Activated naive CD4-positive, alpha-beta T cell treated with anti-CD3 and anti-CD28 coated beads for 36 hours (primary cell): ENCODE measurements at places on chromosomes 12 and 14.

GRCh38 chr12:22477166-22477893, 67.0 kb downstream of the C2CD5 start:
- H3K27me3 ChIP-seq = no peaks in the 10 kb centered on the region
- no peak for DNase-seq
- peaks cover 24% of the 10 kb centered on the region for H3K4me1 ChIP-seq

DNA sequence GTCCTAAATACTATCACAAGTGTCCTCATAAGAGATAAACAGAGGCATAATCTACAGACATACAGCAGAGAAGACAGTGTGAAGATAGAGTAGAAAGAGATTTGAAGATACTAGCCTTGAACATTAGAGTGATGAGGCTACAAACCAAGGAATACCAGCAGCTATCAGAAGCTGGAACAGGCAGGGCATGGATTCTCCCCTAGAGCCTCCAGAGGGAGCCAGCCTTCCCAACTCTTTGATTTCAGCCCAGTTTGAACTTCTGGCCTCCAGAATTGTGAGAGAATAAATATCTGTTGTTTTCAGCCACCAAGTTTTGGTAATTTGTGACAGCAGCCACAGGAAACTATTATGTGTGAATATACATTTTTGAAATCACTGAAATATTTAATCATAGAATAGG, 47.2 kb downstream of the CCDC91 start:
- H3K27me3 ChIP-seq = no peaks in the 10 kb centered on the region
- H3K4me1 ChIP-seq = peaks cover 26% of the 10 kb centered on the region
- H3K4me3 ChIP-seq = no peak overlapping the region

DNA sequence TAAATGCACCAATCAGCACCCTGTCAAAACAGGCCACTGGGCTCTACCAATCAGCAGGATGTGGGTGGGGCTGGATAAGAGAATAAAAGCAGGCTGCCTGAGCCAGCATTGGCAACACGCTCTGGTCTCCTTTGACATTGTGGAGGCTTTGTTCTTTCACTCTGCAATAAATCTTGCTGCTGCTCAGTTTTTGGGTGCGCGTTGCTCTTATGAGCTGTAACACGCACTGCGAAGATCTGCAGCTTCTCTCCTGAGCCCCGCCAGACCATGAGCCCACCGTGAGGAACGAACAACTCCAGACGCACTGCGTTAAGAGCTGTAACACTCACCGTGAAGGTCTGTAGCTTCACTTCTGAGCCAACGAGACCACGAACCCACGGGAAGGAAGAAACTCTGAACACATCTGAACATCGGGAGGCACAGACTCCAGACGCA, 8.4 kb upstream of the PIANP start:
- H3K27me3 ChIP-seq = peaks cover 14% of the 10 kb centered on the region
- no peak overlapping the region for H3K27ac ChIP-seq
- peak overlapping the region; percentile 30 for H3K4me3 ChIP-seq
- peak; percentile 46 for DNase-seq

GRCh38 chr12:76820888-76821482, 57.1 kb downstream of the ZDHHC17 start:
- peaks cover 9% of the 10 kb centered on the region for H3K36me3 ChIP-seq
- no peak overlapping the region for H3K27ac ChIP-seq
- H3K27me3 ChIP-seq = no peaks in the 10 kb centered on the region
- H3K4me1 ChIP-seq = no peaks in the 10 kb centered on the region
- peak; percentile 18 for DNase-seq
- no peak overlapping the region for H3K4me3 ChIP-seq

DNA sequence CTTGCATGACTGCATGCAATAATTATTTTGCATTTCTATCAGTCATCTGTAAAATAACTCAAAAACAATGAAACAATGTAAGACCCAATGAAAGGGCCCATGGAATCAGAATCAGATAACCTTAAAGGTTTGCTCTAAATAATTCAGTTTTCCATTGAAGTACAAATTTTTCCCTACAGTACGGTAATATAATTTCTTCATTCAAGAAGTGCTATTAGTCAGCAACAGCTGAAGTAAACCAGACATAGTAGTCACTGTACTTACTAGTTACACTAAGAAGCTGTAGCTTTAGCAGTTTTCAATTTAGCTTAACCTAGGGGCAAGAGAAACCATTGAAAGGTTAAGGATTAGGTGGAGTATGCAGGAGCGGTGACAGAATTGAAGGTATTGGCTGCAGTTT, 43.5 kb downstream of the BCAT1 start:
- H3K27me3 ChIP-seq = peaks cover 22% of the 10 kb centered on the region
- no peak overlapping the region for H3K27ac ChIP-seq
- no peak for DNase-seq
- H3K36me3 ChIP-seq = no peaks in the 10 kb centered on the region
- peaks cover 24% of the 10 kb centered on the region for H3K4me1 ChIP-seq

GRCh38 chr14:88323523-88324199, 592 bp upstream of the KCNK10 start:
- H3K36me3 ChIP-seq = peaks cover 2% of the 10 kb centered on the region
- H3K27me3 ChIP-seq = peaks cover 46% of the 10 kb centered on the region
- peak overlapping the region; percentile 32 for H3K4me3 ChIP-seq
- no peak overlapping the region for H3K27ac ChIP-seq
- peaks cover 7% of the 10 kb centered on the region for H3K4me1 ChIP-seq
- DNase-seq = no peak

DNA sequence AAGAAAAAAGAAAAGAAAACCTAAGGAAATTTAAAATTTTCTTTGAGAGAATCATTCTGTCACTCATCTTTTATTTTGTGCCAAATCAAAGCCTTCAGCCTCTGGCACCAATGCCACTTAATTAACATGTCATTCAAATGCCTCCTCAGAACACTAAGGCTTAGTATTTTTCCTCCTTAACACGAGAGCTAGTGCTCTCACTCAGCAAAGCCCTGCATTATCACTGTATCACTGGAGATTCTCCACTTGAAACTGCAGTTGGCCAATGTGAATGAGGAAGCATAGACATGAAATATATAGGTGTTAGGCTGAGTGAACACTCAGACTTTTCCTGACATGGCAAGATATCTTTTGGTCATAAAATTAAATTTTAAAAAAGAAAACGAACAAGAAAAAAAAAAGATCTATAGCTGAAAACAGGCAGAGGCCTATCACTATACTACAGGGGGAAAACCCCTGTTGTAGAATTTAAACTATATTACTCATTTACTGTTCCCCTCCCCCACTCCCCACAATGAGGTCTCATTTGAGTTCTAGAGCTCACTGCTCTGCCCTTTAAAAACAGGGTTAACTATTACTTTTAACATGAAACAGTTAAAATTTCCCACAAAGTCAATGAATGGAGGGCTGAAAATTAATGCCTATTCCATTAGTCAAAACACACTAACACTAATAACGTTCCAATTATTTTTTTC, 5.1 kb downstream of the MBIP start:
- peaks cover 40% of the 10 kb centered on the region for H3K4me1 ChIP-seq
- H3K36me3 ChIP-seq = peaks cover 21% of the 10 kb centered on the region
- peak overlapping the region; percentile 43 for H3K4me3 ChIP-seq
- H3K27me3 ChIP-seq = no peaks in the 10 kb centered on the region
- peak; percentile 80 for DNase-seq
- peak overlapping the region; percentile 89 for H3K27ac ChIP-seq

DNA sequence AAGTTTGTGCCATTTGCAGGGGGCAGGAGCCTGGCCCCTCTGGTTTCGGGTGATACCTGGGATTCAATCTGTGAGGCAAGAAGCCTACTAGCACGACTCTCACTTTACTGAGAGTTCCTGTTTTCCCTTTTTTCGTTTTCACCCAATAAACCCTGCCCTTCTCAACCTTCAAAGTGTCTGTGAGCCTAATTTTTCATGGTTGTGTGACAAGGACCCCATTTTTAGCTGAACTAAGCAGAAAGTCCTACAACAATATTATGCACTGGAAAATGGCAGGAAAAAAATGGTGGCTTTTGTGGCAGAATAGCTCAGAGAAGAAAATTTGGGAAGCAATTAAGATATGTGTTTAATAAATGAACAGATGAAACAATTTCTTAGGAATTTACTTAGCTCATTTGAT, 432.1 kb downstream of the C12orf50 start:
- no peaks in the 10 kb centered on the region for H3K36me3 ChIP-seq
- H3K4me1 ChIP-seq = no peaks in the 10 kb centered on the region
- no peak overlapping the region for H3K27ac ChIP-seq
- DNase-seq = no peak
